ENCODE measurements at places on chromosomes 16 and 17. TPM values are rescaled to one million over a fixed set of nuclear protein-coding genes. Genes with fewer than 3 reads are reported as not detected.

DNA sequence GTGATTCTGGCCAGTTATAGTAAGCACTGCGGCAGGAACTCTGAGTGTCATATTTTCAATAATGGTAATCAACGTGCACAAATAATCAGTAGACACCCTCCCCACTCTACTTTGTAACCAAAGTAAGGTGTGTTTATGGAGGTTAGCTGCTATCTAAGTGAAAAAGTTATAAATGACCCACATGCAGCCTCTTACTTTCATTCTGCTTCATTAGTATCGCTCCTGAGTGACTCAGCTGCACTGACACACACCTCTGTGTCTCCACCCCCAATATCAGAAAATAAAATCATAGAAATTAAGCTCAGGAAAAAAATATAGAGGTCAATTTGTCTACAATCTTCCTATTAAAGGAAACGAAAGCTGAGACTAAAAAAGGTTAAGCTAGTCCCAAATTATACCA lies 64.1 kb upstream of the TRAP1 start:
- H3K27ac ChIP-seq = no peak overlapping the region
- DNase-seq = no peak
- no peaks in the 10 kb centered on the region for H3K27me3 ChIP-seq
- H3K36me3 ChIP-seq = peaks cover 45% of the 10 kb centered on the region

The CES1 gene
- 3.4 TPM for total RNA-seq

DNA sequence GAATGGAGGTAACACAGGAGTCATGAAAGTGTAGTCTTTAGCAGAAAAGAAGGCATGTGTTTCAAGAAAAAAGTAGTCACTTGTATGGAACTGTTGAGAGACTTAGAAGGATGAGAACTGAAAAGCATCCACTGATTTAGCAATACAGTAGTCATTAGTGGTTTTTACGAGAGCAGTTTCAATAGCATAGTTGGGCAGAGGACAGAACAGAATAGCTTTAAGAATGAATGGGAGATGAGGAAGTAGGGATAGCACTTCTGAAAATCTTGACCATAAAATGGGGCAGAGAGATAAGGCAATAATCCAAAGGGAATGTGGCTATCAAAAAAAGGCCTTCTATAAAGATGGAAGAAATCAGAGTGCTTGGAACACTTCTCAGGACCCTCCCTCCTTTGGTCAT lies 64.8 kb upstream of the C17orf78 start:
- H3K4me3 ChIP-seq = no peak overlapping the region
- no peaks in the 10 kb centered on the region for H3K27me3 ChIP-seq
- no peak overlapping the region for H3K27ac ChIP-seq
- no peaks in the 10 kb centered on the region for H3K4me1 ChIP-seq
- DNase-seq = no peak
- peaks cover 14% of the 10 kb centered on the region for H3K36me3 ChIP-seq

The G6PC1 gene
- not detected for total RNA-seq

- no peak for DNase-seq
- H3K27ac ChIP-seq = no peak overlapping the region
- H3K4me3 ChIP-seq = no peak overlapping the region
These were observed 21.8 kb downstream of the SMYD4 start for GRCh38 chr17:1807890-1808289.
